Fibroblast of skin of back (primary cell): ENCODE measurements at places on chromosomes 16 and 17.

GRCh38 chr17:12727076-12727760 is 61.5 kb downstream of the MYOCD start:
- peak; percentile 65 for DNase-seq

GRCh38 chr17:26775219-26775822 is 518.6 kb upstream of the WSB1 start:
- no peak for DNase-seq

GRCh38 chr16:89035669-89036570 is 57.7 kb upstream of the ACSF3 start:
- no peak for DNase-seq

DNA sequence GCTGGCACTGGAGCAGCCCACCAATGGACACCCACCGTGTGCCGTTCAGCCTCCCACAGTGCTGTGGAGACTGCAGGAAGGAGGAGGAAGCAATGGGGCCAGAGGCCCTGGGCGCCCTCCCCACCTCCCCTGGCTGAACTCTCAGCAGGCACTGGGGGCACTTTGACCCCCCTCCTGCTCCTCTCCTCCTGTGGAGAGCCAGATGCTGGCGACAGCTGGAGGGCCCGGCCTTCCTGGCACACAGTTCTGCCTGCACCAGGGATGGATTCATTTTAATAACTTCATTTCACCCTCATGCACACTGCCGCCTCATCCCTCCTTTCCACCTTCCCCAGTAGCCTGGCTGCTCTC is 6.0 kb downstream of the NXPH3 start:
- DNase-seq, result no peak

DNA sequence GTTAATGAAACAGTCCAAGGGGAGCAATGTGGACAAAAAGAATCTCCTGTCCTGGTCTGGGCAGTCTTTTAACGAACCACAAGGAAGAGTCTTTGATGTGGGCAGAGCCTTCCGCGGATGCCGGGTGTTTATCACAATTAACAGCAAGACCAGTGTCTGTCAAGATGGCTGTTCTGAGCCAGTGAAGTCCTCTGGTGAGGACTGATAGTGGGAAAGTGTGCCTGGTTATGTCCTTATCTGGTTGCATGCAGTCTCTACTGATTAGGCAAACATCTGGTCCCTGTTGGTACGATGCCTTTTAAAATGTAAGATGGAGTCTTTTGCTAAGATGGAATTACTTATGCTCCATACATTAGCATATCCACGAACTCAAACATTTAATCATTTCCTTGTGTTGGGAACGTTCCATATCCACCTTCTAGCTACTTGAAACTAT is 88.5 kb downstream of the ZNF18 start:
- no peak for DNase-seq

- DNase-seq, result no peak
Measured at GRCh38 chr16:48958681-48959080, 323.0 kb downstream of the CBLN1 start.

DNA sequence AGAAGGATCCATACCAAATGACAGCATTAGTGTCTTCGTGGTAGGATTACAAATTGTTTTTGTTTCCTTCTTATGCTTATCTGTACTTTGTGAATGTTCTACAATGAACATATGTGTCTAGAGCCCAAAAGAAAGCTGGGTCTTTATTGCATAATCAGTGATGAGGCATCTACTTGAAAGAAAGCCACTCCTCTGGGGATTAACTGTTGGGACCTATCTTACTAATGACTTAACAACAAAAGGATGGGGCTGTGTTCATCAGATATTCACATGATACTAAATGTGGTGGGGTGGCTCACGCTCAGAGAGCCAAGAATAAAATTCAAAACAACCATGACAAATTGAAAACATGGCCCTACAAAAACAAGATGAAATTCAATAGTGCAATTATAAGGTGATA is 160.2 kb downstream of the RGS9 start:
- peak; percentile 34 for DNase-seq

GRCh38 chr16:49696414-49697101 is 159.4 kb downstream of the ZNF423 start:
- DNase-seq, result no peak

- no peak for DNase-seq
Measured at GRCh38 chr17:3679531-3680126, 11.0 kb downstream of the EMC6 start.

GRCh38 chr17:41617698-41618097 is 5.1 kb upstream of the KRT16 start:
- no peak for DNase-seq

DNA sequence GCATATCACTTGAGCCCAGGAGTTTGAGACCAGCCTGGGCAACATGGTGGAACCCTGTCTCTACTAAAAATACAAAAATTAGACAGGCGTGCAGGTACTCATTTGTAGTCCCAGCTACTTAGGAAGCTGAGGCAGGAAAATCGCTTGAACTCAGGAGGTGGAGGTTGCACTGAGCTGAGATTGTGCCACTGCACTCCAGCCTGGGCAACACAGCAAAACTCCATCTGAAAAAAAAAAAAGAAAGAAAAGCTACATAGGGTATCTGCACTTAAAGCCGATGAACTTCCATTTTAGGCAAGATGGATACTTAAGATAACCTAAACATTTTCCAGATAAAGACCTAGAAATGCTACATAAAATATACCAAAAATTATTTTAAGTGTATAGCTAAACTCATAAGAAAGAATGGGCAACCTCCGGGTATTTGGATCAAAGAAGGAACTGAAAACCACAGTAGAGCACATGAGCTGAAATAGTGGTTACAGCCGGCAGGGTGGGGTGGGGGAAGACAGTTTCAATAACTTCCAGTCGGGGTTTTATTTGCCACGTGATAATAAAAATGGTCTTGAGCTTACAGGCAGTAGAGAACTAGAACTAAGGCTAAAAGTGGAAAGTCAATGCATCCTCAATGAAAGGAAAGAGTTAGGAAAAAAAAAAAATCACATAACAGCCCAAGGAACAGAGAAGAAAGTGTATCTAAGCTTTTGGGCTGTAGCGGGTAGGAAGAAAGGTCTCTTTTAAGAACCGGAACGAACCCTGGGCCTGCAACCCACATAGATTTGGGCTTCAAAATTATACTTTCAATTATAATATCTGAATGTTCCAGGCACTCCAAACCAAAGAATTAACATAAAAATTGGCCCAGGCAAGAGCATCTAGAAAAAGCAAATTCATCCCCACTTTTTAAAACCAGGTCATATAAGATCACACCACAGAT is 53.1 kb downstream of the CFDP1 start:
- no peak for DNase-seq

DNA sequence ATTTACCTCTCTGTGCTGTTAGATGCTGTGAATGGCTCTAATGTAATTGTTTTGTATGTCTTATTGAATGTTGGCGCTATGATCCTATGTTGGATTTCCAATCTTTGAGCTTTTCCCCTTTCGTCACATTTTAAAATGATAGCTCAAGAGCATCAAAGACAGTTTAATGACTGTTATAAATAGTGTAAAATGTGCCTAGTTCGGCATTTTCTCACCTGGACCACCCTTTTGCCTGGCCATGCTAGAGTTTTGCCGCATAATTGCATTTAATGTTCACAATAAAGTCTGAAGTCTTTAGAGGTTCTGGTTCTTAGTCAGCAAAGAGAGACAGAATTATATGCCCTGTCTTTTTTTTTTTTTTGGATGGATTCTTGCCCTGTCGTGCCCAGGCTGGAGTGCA is 155.2 kb downstream of the SNX29 start:
- DNase-seq, result no peak

GRCh38 chr16:22813948-22814710 is at the start of gene HS3ST2:
Gene HS3ST2, plus strand, starts transcription at chr16:22814162. Its CDS starts 449 bp downstream, at chr16:22814611.
- DNase-seq, result peak; percentile 22
